ENCODE measurements at places on chromosomes 11 and 22. TPM values are rescaled to one million over a fixed set of nuclear protein-coding genes. Genes with fewer than 3 reads are reported as not detected.
A peak's percentile ranks its signal among the peaks of the same experiment; 100 is the strongest.

GRCh38 chr22:39580006-39580441 lies 9.5 kb downstream of the CACNA1I start:
- no peak for ATAC-seq

DNA sequence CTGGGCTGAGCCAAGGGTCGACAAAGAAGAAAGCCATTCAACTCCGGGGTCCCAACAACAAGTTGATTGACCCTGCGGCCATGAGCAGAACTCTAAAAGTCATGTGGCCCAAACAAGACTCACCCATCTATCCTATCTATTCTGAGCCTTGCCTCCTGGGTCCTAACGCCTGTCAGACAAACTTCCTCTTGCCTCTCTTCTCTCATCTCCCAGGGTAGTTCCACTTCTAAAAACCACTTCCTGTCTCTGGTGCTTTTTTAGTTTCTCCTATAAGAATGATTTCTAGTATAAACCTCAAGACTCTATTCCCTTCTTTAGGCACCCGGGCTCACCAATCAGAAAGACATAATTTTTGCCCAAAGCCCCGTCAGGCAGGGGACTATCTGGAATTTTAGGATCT lies 530.2 kb downstream of the DLG2 start:
- no peak for ATAC-seq

C11orf65 gene
- 2.6 TPM for total RNA-seq

GRCh38 chr11:111846636-111847035 lies 24.7 kb downstream of the ALG9 start:
- ATAC-seq = peak; percentile 34

GRCh38 chr11:27409742-27410141 lies 46.7 kb upstream of the CCDC34 start:
- no peak for ATAC-seq
